ENCODE measurements at places on chromosomes 6 and 20. TPM values are rescaled to one million over a fixed set of nuclear protein-coding genes. Genes with fewer than 3 reads are reported as not detected.

The DCDC2 gene
- not detected for total RNA-seq

The DDO gene
- total RNA-seq: 0.79 TPM

The PTCRA gene
- total RNA-seq: not detected

The GABRR1 gene
- total RNA-seq: not detected

The RAD21L1 gene
- not detected for total RNA-seq

The PPP1R3D gene
- total RNA-seq: 14.7 TPM

The SYNDIG1 gene
- total RNA-seq: not detected

The MATN4 gene
- 0.09 TPM for total RNA-seq

The CPNE5 gene
- 1.2 TPM for total RNA-seq

The TMEM217 gene
- 2.1 TPM for total RNA-seq

The PRPH2 gene
- 0.94 TPM for total RNA-seq

GRCh38 chr6:157069585-157069984 is 253.7 kb downstream of the TMEM242 start:
- no peaks in the 10 kb centered on the region for H3K27me3 ChIP-seq
- no peak for DNase-seq
- H3K36me3 ChIP-seq: no peaks in the 10 kb centered on the region
- no peak overlapping the region for H3K4me3 ChIP-seq
- no peak overlapping the region for H3K27ac ChIP-seq

DNA sequence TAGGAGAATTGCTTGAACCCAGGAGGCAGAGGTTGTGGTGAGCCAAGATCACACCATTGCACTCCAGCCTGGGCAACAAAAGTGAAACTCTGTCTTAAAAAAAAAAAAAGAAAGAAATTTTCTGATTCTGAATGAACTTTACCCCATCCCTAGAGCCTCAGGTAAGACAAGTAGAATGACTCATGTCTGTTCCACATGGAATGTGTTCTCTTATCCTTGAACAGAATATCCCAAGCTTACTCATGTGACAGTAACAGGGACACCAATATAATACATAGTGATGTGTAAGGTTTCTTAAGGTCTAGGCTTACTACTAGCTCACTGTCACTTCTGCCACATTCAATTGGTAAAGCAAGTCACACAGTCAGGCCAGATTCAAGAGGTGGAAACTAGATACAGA is 219.6 kb upstream of the BTBD3 start:
- H3K27ac ChIP-seq: no peak overlapping the region
- no peaks in the 10 kb centered on the region for H3K27me3 ChIP-seq
- no peaks in the 10 kb centered on the region for H3K36me3 ChIP-seq
- DNase-seq: no peak

DNA sequence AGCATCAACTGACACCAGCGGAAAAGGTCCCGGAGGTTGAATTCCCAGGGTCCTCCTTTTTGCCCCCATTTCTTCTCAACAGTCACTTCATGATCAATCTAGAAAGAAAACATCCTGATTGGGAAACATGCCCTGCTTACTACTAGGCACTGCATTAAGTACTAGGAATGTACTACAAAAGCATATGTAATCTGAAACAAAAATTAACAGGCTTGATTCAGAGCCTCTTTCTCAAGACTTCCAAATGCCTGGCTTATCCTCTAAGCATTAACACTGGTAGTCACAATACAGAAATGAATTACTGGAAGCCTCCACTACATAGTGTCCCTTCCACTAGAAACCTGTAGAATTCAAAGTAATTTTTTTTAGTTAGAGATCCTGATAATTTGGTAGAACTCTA is 84.5 kb upstream of the LYRM2 start:
- H3K4me3 ChIP-seq: no peak overlapping the region
- H3K27me3 ChIP-seq: no peaks in the 10 kb centered on the region
- no peaks in the 10 kb centered on the region for H3K4me1 ChIP-seq
- H3K36me3 ChIP-seq: peaks cover 24% of the 10 kb centered on the region
- H3K27ac ChIP-seq: no peak overlapping the region

DNA sequence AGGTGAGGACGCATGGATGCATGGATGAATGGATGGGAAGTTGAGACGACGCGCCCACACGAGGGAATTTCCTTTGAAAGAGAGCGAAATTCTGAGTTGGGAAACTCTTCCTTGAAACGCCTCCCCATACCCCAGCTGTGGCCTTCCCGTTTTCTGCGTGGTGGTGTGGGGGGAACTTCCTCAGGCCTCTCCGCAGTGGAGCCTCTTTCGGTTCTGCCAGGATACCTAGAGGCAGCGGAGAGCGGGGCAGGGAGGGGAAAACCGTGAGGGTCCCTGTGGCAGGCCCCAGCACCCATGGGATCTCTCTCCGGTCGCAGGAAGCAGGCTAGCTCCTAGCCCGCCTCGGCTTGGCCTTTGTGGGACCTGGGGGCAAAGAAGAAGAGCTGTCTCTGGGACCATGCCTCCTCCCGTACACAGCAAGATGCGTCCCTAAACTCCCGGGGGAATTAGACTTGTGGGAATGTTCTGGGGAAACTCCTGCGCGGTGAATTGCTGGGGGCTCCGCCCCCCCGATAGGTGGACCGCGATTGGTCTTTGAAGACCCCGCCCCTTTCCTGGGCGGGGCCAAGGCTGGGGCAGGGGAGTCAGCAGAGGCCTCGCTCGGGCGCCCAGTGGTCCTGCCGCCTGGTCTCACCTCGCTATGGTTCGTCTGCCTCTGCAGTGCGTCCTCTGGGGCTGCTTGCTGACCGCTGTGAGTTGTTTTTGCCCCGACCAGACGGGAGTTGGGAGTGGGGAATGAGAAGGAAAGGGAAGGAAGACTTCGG is at the start of gene CD40:
Gene CD40, plus strand, starts transcription at position 611 of the 764 bp plus-strand sequence. Its CDS starts 30 bp downstream, at position 641.
- no peak for DNase-seq
- peaks cover 25% of the 10 kb centered on the region for H3K4me1 ChIP-seq
- H3K27me3 ChIP-seq: no peaks in the 10 kb centered on the region
- H3K27ac ChIP-seq: peak within 1 kb of the TSS; percentile 70

DNA sequence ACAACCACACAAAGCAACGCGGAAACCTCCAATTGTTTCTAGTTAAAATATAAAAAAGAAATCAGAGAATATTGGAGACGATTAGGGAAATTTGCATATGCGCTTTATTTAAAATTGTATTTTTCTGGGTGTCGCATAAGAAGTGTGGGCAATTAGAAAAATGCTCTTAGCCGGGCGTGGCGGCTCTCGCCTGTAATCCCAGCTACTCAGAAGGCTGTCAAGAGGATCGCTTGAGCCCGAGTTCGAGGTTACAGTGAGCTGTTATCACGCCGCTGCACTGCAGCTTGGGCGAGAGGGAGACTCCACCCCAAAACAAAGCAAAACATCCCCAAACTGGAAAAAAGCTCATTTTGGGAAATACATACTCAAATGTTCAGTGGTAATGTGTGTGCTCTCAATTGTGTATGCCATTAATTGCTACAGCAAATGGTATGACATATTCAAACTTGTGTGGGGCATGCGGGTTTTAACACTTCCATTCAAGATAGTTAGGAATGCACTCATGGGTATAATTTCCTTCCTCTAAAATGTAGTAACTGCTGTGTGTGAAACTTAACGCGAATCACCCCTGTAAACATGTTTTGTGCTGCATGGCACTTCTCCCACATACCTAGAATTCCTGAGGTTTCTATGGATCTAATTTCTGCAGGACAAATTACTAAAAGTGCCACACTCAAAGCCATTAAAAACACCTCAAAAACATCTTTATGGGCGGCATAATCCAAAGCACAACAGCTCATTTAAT is 54.7 kb upstream of the HFE start:
- DNase-seq: no peak
- no peaks in the 10 kb centered on the region for H3K27me3 ChIP-seq
- no peaks in the 10 kb centered on the region for H3K36me3 ChIP-seq

DNA sequence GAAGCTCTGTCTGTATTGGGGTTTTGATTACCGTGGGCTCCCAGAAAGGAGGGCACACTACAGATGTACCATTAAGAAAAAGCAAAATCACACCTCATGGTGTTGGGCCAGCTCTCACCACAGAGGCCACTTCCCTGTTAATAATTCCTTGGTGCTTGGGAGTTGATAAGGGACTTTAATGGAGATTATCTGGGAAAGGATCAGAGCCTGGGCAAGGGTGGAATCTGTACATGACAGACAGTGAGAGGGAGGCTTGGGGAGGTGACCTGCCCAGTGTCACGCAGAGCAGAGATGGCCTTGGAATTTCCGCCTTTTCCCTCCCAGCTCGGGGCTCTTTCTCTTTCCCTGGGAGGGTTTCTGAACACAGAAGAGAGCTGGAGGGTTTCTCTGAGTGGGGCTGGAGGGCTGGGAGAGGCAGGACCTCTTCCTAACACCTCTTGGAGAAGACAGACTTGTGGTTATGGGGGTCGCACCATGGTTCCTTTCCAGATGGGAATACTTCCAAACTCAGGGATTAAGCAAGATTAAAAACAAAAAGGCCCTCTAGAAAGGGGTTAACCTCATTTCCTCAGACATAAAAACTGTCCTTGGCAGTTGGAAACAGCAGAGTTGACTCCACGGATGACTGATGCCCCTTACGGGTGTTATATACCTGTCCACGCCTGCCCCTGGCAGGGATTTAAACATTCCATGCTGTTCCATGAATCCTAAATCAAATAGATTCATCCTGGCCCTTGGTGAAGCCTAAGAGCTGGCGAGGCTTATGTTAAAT is 16.8 kb upstream of the KCNK16 start:
- H3K36me3 ChIP-seq: no peaks in the 10 kb centered on the region
- no peak for DNase-seq
- H3K27me3 ChIP-seq: no peaks in the 10 kb centered on the region
- H3K27ac ChIP-seq: no peak overlapping the region

DNA sequence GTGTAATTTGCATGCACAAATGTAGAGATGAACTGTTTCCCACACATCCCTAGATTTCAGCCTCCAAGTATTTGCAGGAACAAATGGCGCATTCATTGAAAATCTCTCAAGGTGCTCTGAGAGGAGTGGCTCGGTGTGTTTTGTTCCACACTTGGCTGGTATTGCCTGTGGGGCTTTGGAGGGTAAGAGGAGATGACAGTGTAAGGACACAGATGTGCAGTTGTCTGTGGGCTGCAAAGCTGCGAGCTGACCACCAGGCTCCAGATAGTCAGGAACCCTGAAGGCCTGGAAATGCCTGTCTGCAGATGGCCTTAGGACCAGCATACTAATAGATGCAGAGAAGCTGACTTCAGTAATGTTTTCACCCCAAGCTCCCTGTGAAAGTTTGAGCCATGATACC is 57.7 kb upstream of the PBOV1 start:
- H3K27ac ChIP-seq: no peak overlapping the region
- H3K4me3 ChIP-seq: no peak overlapping the region
- no peaks in the 10 kb centered on the region for H3K36me3 ChIP-seq
- H3K27me3 ChIP-seq: no peaks in the 10 kb centered on the region
- H3K4me1 ChIP-seq: no peaks in the 10 kb centered on the region

DNA sequence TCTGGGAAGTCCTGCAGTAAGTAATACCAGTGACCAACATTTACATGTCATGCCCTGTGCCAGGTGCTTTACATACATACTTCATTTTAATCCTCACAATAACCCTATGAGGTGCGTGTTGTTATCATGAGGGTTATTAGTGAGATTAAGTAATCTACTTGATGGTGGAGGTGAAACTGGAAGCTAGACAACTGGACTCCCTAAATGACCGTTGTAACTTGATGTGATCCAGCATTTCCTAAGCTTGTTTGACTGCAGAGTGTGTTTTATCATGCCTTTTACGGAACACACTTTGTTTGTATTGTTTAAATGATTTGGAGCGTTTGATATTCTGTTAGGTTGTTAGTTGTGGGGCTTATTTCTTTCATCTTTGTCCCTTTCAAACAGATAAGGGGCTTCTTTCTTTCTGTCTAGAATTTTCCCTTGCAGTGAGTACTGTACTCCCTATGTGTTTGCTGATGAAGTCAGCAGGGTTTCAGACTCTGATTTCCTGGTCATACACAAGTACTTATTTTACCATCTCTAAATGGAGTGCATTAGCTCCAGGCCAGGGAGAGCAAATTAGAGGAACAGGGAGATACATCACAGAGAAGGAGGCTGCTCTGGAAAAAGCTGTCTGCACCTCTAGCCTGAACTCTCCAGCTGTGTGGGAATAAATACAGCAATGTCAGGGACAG is 29.7 kb downstream of the CHMP4B start:
- DNase-seq: no peak
- no peak overlapping the region for H3K27ac ChIP-seq
- peaks cover 94% of the 10 kb centered on the region for H3K4me1 ChIP-seq
- H3K4me3 ChIP-seq: no peak overlapping the region

GRCh38 chr6:3855866-3856265 is 6.7 kb downstream of the FAM50B start:
- no peaks in the 10 kb centered on the region for H3K36me3 ChIP-seq
- H3K27me3 ChIP-seq: no peaks in the 10 kb centered on the region
- no peak overlapping the region for H3K27ac ChIP-seq

GRCh38 chr6:3627501-3627900 is 124.0 kb downstream of the PXDC1 start:
- H3K27ac ChIP-seq: no peak overlapping the region
- no peaks in the 10 kb centered on the region for H3K4me1 ChIP-seq
- no peak for DNase-seq

DNA sequence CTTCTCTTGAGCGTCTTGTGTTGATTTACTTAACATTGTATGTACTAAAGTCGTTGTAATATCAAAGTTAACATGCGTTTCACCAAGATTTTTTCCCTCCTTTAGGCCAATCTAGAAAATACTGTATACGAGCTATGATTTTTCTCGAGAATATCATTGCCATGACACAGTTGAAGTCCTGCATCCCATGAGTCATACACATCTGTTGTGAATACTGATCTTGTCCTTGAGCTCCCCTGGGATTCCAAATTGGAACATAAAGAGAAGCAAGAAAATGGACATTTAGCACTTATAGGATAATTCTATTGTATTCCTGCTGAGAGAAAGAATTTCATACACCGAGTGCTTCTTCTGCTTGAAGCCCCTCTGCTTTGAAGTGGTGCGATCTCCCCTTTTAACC is 109.6 kb downstream of the SLC35B3 start:
- H3K27ac ChIP-seq: no peak overlapping the region
- H3K4me1 ChIP-seq: no peaks in the 10 kb centered on the region
- H3K4me3 ChIP-seq: no peak overlapping the region
- DNase-seq: no peak

GRCh38 chr20:44768854-44769480 is 23.3 kb downstream of the KCNK15 start:
- H3K4me1 ChIP-seq: no peaks in the 10 kb centered on the region
- no peak overlapping the region for H3K4me3 ChIP-seq
- H3K27ac ChIP-seq: no peak overlapping the region

DNA sequence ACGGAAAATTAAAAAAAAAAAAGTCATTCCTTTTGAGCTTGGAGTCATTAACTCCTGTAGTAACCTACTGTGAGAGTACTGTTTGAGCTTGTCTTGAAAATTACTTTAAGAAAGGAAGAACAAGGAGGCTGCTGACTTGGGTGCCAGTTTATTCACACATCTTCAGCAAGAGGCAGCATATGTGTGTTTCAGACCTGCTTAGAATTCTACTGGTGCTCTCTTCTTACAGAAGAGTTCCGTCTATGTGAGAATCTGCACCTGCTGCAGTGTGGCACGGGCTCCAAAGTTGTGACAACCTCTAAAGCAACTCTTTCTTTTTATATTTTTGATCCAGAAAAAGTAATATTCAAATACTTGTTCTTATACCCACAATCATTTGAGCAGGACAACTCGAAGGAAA is 117.4 kb upstream of the SOX4 start:
- H3K27ac ChIP-seq: no peak overlapping the region
- no peak overlapping the region for H3K4me3 ChIP-seq
- no peak for DNase-seq
- H3K36me3 ChIP-seq: no peaks in the 10 kb centered on the region
- no peaks in the 10 kb centered on the region for H3K4me1 ChIP-seq
- H3K27me3 ChIP-seq: no peaks in the 10 kb centered on the region
